ENCODE measurements at places on chromosomes 16 and 17.

DNA sequence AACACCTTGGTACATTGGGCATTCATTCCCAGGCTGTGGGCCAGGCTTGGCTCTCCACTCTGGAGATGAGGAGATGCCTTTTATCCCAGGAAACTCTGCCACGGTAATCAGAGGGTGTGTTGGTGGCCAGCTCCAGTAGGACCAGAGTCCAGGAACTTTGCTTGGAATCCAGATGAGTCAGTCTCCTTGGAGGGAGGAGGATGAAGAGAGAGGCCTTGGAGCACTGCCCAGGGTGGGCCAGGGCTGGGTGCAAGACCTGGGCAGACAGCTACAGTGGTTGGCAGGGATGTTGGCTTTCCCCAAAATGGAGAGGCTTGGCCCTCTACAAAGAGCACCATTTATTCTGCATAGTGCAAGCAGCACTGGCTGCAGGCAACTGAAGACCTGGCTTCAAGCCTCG lies 209.0 kb downstream of the RGS9 start:
- DNase-seq = no peak

- DNase-seq = no peak
Observed at GRCh38 chr16:56732832-56733231, 2.9 kb downstream of the NUP93 start.

GRCh38 chr17:40576113-40576740 lies 11.0 kb upstream of the CCR7 start:
- DNase-seq = no peak

- no peak for DNase-seq
Observed at GRCh38 chr17:2700030-2700490, 11.5 kb downstream of the CLUH start.

GRCh38 chr17:35841505-35841904 lies 27.2 kb downstream of the HEATR9 start:
- DNase-seq = no peak

All from muscle of leg (tissue), 16 donors.